Activated T-helper 2 cell treated with anti-CD3 and anti-CD28 coated beads, Interferon-gamma antibody, Interleukin-2, Interleukin-4, amounts not matched to agents 10 μg/mL and 5 μg/mL and 100 μg/mL, durations not matched to agents 14 hours and 24 hours and 36 hours (primary cell): ENCODE measurements at places on chromosomes 1 and 21. TPM values are rescaled to one million over a fixed set of nuclear protein-coding genes. Genes with fewer than 3 reads are reported as not detected.

DNA sequence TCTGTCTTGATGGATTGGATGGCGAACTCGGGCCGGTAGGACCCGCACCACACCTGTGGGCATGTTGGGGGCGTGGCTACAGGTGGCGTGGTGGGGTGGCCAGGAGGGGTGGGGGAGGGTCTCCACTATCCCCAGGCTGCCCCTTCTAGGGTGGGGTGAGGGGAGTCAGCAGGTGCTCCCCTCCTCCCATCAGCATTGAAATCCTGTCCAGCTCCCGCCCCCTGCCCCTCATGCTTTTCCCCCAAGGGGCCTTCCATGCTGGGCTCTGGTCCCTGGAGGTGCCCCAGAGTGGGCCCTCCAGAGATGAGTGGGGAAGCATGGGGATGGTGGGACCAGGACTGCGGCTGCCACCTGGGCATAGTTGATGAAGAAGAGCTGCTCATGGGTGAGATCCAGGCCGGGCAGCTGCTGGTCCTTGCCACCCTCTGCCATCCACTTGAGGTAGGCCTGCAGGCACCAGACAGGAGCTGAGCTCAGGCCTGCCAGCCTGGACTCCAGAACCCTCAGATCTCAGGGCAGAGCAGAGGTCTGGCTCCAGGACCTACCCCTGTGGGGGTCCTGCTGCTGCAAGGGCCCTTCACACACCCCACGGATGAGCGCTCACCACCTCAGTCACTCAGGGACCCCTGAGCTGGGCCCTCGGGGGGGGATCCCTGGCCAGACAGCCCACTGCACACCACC, 5.1 kb downstream of the PRXL2B start:
- DNase-seq: no peak

Gene HMGN2
- 579 and 591 TPM in 2 replicates for total RNA-seq

DNA sequence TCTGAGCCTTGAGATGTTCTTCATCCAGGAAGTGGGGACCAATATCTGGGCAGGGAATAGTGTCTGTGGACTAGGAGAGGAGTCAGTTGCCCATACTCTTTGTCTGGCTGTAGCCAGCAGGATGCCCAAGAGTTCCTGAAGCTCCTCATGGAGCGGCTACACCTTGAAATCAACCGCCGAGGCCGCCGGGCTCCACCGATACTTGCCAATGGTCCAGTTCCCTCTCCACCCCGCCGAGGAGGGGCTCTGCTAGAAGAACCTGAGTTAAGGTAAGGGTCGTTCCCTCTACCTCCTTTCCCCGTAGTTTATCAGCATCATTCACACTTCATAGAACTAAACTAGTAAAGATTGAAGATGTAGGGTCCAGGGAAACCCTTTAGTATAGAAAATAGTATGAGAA, 3.4 kb upstream of the PPOX start:
- no peak for DNase-seq

Gene LMX1A
- not detected in 2 replicates for total RNA-seq

- no peak for DNase-seq
Measured at GRCh38 chr1:95388031-95388430, 154.0 kb downstream of the RWDD3 start.

- no peak for DNase-seq
Measured at GRCh38 chr21:42381347-42381984, 14.4 kb downstream of the TMPRSS3 start.

Gene IGSF3
- 4.6 and 4.9 TPM in 2 replicates for total RNA-seq

Gene CFAP141
- total RNA-seq: not detected in 2 replicates

- DNase-seq: no peak
Measured at GRCh38 chr1:65065524-65066418, 82.2 kb upstream of the AK4 start.
